ENCODE measurements at places on chromosomes 2 and 18.

DNA sequence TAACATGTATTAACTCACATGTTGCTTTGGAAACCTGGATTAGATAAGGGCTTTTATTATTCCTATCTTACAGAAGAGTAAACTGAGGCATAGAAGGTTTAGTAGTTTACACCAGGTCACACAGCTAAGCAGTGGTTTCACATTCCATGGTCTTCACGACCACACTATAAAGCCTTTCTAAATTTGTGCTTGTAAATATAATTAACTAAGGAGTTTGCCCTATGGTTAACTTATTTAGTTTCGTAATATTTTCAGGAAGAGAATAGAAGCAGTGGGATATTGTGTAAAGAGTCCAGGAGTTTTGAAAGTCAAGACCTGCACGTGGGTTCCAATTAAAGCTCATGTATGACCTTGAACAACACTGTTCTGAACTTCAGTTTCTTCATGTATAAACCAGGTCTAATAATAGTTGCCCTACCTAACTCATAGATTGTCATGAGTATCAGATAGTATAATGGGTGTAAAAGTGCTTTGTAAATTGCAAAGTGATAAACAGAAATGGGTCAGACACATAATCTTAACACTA lies 19.5 kb upstream of the SOS1 start:
- no peak for DNase-seq

GRCh38 chr18:3665780-3666525 lies 216.0 kb downstream of the TGIF1 start:
- DNase-seq = peak; percentile 81

GRCh38 chr2:100902817-100903405 lies 83.0 kb downstream of the NPAS2 start:
- no peak for DNase-seq

DNA sequence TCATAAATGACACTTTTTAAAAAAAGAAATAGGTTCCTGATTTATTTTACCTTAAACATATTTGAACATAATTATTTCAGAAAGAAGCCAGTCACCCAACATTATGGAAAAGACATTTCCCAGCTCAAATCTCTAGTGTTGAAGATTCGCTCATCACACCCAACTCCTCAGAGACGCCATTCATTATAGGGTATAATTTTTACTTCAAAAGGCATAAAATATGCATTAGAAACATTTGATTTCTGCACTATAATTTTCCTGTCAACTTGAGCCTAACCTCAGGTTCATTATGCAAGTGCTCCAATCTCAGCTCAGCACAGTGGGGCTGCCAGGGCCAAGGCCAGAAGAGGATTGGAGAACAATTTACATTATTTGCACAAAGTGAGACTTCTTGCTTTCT lies 58.8 kb upstream of the TTN start:
- DNase-seq = no peak

- no peak for DNase-seq
Measured at GRCh38 chr18:79542876-79543750, 136.5 kb upstream of the CTDP1 start.

GRCh38 chr2:36658277-36658748 lies 38.2 kb upstream of the VIT start:
- DNase-seq = no peak

DNA sequence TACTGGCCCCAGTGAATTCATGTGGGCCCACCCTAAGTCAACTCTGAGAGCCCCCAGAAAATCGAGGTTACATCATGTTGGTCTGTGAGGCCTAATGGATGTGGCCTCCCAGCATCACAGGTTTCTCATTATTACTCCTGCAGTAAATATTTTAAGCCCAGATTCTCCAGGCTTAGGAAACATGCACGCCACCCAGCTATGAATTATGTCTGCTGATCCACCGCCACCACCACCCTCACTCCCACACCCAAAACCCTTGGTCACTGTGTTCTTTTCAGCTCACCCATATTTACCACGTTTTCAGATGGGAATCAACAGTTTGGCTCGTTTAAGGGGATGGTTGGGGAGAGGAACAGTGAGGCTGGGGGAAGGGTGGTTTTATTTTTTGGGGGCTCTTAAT lies 128.6 kb downstream of the NCK2 start:
- DNase-seq = no peak

DNA sequence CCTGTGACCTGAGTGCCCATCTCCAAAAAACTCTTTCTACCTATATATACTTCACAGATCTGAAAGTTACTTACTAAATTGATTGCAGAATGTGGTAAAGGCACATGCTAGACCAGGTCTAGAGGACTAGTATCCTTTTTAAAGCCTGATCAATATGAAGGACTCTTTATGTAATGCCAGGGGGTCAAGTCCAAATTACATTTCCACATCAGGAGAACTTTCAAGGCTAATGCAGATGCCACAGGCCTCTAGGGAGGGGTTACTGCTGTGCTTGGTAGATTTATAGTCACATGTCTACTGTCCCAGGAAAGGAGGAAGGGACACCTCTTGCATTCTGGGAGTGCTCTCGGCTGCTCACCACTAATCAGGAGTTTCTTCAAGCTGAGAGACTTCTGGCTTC lies 118.4 kb upstream of the NOSTRIN start:
- no peak for DNase-seq

GRCh38 chr2:2738684-2739083 lies 407.6 kb upstream of the MYT1L start:
- DNase-seq = no peak

DNA sequence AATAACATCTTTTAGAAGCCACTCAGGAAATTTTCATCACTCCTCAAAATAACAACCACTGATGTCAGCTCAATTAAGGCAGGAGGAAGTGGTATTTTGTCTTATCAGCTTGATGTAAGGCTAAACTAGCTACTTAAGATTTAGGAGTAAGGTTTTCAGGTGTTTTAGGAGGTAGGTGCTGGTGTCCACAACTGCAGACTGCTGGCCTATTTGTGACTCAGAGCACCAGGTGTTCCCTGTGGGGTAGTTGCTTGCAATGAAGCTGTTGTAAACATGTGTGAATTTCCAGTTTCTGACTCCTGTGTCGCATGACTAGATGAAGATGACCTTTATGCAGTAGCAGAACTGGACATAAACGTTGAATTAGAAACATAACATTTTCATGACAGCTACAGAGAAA lies 164.2 kb downstream of the THSD7B start:
- DNase-seq = no peak

DNA sequence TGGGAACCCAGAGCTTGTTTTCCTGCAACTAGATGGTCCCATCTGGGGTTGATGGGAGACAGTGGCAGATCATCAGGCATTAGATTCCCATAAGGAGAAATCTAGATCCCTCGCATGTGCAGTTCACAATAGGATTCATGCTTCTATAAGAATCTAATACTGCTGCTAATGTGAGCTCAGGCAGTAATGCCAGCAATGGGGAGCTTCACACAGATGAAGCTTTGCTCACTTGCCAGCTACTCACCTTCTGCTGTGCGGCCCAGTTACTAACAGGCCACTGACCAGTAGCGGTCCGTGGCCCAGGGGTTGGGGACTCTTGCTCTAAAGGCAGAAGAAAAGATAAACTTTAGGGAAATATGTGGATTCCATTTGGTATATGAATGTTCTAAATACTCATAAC lies 192.9 kb downstream of the AFF3 start:
- DNase-seq = no peak

DNA sequence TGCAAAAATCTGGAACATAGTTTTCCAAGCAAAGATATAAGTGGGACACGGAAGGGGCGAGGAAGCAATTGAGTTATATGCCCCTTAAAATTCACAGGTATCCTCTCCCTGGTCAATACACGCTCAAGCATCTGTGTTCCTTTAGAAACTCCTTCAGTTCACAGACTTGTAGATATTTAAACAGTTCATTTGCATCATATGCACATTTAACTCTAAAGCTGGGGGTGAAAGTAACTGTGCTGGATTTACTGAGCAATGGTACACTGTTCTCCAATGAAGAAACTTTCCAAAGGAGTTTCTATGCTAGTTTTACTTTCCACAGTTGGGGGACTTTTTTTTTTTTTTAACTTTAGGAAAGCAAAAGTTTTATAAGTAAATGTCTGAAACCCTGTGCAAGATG lies 293.0 kb upstream of the TNP1 start:
- DNase-seq = no peak

GRCh38 chr2:181575024-181575649 lies 81.8 kb downstream of the CERKL start:
- DNase-seq = peak; percentile 8

DNA sequence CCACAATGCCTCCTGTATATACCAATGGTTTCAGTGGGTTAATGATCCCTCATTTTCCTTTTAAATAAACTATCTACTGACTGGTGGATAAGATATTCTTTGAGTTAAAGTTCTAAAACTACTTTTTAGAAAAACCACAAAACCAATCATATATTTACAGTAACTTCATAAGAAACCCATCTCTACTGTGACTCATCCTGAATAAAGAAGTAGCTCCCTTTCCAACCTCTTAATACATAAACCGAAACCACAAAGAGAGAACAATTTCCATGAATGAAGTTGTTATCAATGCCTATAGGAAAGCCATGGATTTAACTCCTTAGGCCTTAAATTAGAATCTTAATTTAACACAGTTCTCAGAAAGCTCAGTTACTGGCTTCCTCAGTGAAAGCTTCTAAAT lies 227.0 kb upstream of the SMAD7 start:
- no peak for DNase-seq

GRCh38 chr2:240208631-240209211 lies 68.3 kb upstream of the OTOS start:
- no peak for DNase-seq

- no peak for DNase-seq
Measured at GRCh38 chr2:46798041-46798440, 117.6 kb downstream of the MCFD2 start.

DNA sequence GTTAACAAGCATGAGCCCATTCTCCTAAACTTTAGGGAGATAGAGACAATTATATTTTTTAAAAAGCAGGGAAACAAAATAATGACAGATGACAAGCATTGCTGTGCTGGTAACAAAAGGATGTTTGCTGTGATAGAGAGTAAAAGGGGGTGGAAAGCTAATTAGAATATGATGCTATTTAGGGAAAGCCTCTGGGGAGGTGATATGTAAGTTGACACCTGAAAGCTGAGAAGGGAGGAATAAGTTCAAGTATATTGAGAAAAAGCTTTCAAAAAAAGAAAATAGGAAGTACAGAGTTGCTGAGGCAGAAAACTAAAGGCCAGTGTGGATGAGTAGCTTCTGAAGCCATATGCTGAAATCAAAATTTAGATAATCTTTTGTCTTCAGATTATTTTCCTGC lies 565.2 kb upstream of the NRXN1 start:
- DNase-seq = no peak

DNA sequence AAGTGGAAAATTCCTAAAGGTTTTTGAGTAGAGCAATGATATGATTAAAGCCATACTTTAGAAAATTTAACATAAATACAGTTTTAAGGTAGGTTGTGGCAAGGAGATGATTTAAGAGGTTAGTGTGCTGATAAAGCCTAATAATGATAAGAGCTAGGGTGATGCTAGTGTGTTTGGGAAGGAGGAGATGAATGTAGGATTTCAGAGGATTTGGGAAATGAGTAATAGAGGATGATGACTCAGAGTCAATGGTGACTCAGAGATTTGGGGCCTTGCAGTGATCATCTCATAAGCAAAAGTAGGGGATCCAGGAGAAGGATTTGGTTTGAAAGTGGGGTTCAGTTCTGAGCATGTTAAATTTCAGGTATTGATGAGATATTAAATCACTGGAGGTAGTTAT lies 23.3 kb downstream of the STAMBP start:
- DNase-seq = no peak

GRCh38 chr2:134594399-134594798 lies 124.4 kb downstream of the TMEM163 start:
- no peak for DNase-seq

DNA sequence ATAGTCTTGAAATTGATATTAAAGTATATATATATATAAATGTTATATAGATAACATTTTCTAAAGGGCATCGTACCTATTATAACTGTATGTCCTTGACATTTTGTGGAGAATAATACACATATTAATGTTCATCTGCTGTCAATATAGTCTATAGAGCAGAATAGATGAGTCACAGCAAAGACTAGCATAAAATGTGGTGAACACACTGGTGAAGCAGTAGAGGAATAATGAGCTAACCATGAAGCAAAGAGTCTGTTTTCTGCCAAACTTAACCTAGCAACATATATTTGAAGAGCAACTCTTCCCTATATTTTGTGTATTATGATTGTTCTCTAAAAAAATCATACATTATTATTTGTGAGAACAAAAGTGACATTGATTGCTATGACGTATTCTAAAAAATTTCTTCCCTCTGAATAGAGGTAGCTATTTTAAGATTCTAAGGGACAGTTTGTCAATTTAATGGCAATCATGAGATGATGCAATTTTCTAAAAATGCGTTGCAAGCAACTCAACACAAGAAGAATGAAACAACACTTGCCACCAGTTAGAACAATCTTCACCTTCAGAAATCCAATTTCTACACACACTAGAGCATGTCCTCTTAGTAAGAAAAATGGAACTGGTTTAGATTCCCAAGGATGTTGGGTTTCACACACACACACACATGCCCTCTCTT lies 22.0 kb downstream of the DOCK10 start:
- DNase-seq = no peak

DNA sequence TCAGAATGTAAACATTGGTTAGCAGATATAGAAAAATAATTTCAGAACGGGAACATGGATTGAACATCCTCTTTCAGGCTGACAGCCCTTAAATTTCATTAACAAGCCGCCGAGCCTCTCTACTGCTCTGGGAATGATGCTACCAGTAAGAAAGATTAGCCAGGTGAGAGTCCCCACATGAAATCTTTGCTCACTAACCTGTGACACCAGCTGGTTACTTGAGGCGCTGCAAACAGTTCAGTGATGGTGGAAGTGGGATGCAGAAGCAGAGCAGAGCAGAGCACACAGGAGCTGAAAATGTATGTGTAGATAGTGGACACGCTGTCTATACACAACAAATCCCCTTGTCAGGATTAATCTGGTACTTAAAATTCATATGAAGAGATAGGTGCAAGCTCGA lies 721.1 kb downstream of the DPP10 start:
- DNase-seq = no peak

- no peak for DNase-seq
Measured at GRCh38 chr2:38120264-38120592, 44.3 kb upstream of the CYP1B1 start.

DNA sequence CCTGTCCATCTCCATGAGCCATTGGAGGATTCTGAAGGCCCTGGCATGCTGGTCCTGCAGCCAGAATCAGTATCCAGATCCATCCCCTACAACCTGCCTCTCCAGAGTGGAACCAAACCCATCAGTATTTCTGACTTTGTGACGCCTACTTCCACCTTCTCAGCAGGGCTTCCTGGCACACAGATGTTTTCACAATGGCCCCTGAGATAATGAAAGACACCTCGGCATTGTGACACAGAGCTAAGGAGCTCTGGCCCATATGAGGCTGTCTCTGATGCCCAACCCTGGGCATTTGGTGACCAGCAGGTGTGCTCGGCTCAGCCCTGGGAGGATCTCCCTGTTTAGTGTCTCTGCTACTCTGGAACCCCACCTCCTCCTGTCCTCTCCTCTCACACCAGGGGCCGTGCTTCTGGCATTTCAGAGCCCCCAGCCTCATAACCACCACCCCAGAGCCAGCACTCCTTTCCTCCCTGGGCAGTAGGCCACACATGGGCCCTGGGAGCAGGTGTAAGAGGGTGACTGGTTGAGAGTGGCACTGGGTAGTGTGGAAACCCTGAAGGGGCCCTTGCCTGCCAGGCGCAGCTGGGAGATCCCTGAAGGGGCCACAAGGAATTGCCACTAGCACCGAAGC lies 38.2 kb downstream of the FOSL2 start:
- no peak for DNase-seq

GRCh38 chr18:48090021-48090420 lies 159.6 kb upstream of the SMAD2 start:
- no peak for DNase-seq
